ENCODE measurements at places on chromosomes 2 and 18. TPM values are rescaled to one million over a fixed set of nuclear protein-coding genes. Genes with fewer than 3 reads are reported as not detected.

Gene TMEM163
- 4.7 TPM for total RNA-seq

Gene HOXD1
- 0.27 TPM for total RNA-seq

Gene REG1A
- not detected for total RNA-seq

Gene SERPINB11
- total RNA-seq = 0.93 TPM

Gene LOXHD1
- 0.77 TPM for total RNA-seq

Measured in camera-type eye (tissue), 1 donor.